ENCODE measurements at places on chromosomes 5 and 9.

GRCh38 chr5:109692852-109693251, 3.1 kb downstream of the MAN2A1 start:
- DNase-seq, result no peak

DNA sequence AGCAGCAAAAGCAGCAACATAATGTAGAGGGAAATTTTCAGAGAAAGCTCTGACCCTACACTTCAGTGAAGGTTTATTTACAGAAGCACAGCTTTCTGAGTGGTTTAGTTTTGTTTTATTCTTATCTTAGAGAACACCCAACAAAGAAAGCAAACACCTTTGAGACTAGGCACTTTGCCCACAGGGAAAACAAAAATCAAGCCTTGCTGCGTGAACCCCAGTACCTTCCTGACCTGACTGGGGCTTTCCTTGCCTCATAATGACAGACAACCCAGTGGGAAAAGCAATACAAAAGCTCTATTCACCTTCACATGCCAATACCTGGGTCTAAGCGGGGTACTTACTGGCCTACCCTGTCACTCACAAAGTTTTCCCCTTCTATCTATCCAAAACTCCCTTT, 189.8 kb downstream of the HINT1 start:
- no peak for DNase-seq

GRCh38 chr9:97807681-97808080, 45.3 kb upstream of the FOXE1 start:
- DNase-seq, result no peak

GRCh38 chr9:112869917-112870316, 20.8 kb downstream of the SLC46A2 start:
- no peak for DNase-seq

DNA sequence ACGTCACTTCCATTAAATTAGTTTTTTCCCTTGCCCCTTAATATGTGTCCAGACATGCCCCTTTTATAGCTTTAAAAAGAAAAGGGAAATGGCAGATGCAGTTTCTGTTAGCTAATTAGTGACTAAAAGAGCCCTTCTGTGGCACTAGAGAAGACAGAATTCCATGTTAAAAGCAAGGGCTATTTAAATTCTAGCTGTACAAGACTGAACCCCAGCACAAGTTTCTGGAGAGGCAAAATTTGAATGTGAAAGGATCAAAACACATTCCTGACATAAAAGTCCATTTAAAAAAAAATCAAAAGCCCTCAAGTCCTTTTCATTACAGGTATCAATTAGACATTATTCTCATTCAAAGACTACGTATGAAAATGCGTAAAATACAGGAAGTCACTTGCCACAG, 78.7 kb downstream of the HAPLN1 start:
- DNase-seq, result no peak

GRCh38 chr9:88803546-88804253, 187.6 kb upstream of the S1PR3 start:
- no peak for DNase-seq

DNA sequence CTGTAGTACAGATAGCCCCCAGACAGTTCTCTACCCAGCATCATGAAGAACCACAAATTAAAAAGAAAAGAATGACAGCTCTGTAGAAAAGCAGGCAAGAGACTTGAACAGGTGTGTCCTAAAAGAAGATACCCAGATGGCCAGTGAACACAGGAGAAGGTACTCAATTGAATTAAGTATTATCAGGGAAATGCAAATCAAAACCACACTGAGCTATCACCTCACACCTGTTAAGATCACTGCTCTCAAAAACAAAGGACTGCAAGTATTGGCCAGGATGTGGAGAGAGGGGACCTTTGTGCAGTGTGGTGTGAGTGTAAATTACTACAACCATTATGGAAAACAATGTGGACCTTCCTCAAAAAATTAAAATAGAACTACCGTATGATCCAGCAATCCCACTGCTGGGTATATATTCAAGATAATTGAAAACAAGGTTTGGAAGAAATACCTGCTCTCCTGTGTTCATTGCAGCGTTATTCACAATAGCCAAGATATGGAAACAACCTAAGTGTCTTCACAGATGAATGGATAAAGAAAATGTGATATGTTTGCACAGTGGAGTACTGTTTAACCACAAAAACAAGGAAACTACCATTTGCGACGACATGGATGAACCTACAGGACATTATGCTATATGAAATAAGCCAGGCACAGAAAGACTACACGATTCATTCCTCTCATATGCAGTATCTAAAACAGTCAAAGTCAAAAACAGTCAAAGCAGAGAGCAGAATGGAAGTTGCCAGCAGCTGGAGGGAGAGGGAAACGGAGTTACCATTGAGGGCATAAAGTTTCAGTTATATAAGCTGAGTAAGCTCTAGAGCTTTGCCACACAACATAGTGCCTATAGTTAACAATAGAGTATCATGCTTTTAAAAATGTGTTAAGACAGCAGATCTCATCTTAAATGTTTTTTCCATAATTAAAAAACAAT, 102.6 kb downstream of the WNK2 start:
- DNase-seq, result no peak

DNA sequence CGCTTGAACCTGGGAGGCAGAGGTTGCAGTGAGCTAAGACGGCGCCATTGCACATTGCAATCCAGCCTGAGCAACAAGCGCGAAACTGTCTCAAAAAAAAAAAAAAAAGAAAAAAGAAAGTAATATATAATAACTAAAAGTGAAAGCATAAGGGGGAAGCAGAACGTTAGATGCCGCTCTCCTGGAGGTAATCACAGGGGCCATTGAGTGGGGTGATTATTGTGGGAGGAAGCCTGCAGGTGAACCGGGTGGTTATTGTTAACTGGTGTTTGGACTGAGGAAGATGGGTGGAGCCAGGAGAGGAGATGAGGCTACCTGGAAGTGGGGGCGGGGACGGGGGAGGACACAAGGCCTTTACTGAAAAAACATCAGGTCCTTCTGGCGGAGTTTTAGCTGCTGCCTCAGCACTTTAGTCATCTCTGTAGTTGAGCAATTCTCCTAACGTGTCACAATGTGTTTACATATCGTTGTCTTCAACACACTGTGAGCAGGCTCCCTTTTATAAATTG, 5.3 kb upstream of the TJP2 start:
- DNase-seq, result no peak

GRCh38 chr9:108885643-108886348, 23.7 kb downstream of the ACTL7A start:
- no peak for DNase-seq

GRCh38 chr9:32291370-32291769, 93.1 kb upstream of the ACO1 start:
- DNase-seq, result no peak

DNA sequence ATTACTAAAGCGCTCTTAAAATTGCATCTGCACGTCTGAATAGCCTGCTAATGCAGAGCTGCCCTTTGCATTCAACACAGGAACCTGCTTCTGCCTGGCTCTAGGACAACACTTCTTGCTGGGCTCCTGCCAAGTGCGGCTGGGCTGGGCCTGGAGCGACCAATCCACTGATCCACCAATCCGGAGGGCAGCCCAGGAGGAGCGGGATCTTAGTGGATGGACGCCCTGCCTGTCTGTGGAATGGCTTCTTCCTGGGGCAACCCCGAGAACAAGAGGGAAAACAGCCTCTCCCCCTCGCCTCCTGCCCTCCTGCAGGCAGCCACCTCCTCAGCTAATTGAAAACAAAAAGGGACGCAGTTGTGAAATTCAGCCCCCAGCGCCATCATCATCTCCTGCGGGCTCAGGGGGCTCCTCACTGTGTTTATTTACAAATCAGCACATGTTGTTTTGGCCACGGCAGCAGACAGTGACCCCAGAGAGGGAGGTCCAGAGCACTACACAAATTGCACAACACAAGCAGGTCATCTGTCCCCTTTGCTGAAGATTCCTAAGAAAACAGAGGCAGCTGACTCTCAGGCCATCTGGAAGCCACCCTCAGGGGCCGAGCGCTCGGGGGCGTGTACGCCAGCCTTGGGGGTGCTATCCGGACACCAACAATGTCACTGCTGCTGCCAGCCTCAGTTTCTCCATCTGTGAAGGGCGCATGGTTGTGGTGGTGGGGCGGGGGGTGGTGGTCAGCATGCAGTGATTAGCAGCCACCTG, 57.3 kb downstream of the GADD45G start:
- no peak for DNase-seq

DNA sequence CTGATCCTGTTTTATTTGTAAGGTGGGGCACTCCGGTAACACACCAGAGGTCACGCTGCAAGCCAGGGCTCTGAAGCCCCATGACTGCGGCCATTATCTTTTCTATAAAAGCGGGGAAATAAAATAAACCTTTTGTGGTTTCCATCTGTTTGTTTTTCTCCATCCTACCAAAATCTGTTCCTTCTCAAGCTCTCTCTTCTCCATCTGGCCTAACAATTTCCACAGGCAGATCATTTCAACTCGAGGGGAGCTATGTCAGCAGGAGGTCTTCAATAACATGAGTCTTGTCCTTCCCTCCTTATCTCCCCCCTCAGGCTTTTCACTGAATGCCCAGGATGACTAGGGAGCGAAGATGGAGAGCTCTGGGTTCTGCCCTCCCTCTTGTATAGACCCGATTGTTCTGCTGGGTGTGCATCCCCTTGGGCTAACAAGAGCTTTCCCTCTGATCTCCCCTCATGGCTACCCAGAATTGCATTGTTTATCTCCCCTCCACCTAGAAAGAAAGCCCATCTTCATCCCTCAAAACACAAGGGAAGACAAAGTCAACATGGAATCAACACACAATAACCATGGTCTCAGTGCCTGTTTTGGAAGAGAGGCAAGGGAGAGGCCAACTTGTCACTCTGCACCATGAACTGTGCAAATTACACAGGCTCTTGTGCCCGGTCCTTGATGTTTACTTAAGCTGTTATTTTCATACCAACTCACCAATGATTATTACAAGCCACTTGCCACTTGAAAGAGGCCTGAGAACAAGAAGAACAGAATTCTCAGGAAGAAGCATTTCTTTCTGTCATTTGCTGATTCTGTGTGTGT, 187.8 kb downstream of the FANCC start:
- no peak for DNase-seq

DNA sequence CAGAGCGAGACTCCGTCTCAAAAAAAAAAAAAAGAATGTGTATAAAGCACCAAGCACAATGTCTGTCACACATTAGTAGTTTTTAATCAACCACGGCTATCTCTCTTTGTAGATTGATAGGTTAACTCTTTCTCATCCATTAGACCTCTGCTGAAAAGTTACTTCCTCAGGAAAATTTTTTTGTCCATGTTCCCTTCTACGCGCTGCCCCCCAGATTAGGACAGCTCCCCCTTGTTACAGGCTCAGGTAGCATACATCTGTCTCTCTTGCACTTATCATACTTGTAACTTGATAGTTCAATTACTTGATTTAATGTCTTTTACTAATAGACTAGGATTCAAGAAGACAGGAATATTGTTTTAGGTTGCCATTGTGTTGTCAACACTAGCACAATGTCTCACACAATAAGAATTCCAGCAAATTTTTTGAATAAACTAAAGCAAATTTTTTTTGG, 1.5 kb downstream of the SPDL1 start:
- no peak for DNase-seq

- DNase-seq, result no peak
Observed at GRCh38 chr5:53917826-53918225, 357.4 kb downstream of the NDUFS4 start.

- no peak for DNase-seq
Observed at GRCh38 chr9:136482046-136482792, 621 bp downstream of the SEC16A start.

DNA sequence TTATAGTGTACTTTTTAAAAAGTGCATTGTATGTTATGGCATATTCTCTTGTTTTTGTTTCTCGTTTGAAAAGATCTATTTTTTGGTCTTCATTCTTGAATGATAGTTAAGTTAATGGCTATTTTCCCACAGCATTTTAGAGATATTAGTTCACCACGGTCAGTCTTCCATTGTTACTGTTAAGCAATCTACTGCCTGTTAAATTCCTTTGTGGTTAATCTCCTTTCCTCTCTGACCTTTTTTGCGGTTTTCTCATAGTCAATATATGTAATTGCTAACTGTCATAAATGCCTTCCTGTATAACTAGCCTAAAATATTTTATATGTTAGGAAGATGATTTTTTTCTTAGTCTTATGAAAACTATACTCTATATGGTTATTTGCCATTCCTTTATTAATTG, 250.8 kb upstream of the FBXL7 start:
- DNase-seq, result no peak

DNA sequence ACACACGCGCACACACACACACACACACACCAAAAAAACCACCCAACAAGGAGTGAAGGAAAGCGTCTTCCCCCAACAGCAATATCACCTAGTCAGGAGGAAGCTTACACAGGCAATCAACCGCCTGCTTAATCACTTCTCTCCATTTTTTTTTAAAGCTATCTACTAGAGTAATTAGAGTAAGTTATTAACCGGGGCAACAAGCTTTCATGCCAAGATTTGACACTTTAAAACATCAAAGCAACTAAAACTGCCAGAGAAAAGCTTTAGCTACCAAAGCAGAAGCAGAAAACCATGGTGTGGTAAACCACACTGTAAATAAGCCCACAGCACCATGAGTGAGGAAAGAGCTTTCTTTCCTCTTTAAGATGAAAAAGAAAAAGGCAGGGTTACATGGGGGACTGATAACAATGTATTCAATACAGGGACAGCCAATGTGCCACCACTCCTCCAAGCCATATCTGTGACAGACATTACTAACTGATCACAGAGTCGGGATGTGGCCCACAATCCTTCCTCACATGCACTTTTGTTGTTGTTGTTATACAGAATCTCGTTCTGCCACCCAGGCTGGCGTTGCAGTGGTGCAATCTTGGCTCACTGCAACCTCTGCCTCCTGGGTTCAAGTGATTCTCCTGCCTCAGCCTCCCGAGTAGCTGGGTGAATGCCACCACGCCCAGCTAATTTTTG, 282.1 kb downstream of the CRB2 start:
- DNase-seq, result no peak

GRCh38 chr5:150492621-150493020, 15.3 kb upstream of the NDST1 start:
- no peak for DNase-seq

DNA sequence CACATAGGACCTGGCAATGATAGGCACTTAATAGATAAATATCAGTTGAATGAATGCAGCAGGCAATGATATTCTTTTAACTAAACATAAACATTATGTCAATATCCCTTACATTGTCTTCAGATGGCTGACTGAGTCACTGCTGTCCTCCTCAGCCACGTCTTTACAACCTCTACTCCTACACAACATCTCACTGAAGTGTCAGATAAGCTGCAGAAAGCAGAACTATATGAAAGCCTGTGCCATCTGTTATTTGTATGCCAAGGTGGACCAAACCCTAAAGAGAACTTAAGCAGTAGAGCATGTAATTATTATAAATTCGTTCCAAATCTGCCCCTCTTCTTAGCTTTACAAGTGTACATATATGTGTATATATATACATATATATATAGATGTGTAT, 271.2 kb downstream of the RASEF start:
- no peak for DNase-seq

Measured in stimulated activated CD8-positive, alpha-beta memory T cell treated with anti-CD3 and anti-CD28 coated beads, Interleukin-4, amount 100 ng/mL, for 1 hour (primary cell).